Right forelimb (tissue), 1 donor: ENCODE measurements at places on chromosomes 5 and 9.

GRCh38 chr5:94849324-94849723 lies 230.9 kb downstream of the SLF1 start:
- no peak for DNase-seq

DNA sequence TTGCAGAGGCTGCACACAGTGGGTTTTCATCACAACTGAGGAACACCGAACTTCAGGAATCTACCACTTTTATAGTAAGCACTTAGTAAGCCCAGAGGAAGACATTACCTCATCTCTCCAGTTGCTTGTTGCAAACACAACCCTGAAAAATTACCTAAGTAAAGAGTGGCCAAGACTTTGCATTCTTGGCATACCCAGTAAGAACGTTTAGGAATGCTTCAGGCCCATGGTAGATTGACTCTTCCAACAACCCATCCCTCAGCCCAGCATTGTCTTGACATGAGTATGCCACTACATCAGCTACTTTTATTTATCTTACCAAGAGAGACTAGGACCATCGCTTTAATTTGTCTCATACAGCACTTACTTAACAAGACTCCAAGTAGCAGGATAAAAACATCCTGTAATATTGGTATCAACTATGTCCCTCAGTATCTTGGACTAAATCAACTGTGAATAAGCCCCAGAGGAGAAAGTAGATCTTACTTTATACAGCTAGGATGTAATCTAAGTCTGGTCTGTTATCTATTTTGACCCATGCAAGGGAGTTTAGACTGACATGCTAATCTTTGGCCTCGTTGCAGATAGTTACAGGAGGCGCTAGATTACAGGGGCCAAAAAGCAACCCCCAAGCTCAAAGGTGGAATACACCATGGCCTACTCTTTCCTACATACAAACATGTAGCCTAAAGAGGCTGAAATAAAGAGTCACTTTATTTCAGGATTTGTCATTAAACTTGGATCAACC lies 114.9 kb downstream of the INVS start:
- DNase-seq: no peak

GRCh38 chr9:108967916-108968315 lies 33.7 kb downstream of the ABITRAM start:
- DNase-seq: no peak

DNA sequence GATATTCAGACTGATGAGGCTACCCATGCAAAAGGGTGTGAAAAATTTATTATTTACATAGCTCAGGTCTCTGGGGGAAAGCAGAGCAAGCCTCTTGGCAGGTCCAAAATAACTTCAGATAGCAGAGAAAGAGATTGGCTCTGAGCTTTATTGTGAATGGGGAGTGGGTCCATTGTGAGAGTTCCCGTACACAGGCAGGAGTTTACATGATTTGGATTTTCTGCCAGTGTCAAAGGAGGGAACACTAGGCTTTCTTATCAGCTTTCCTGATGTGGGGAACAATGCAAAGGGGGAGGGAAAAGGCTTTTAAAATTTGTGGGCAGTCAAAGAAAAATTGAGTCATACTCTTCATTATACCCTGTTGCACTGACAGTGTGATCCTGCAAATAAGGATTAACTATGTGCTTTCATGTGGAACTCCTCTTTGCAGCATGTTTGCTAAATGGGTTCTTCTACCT lies 615.0 kb upstream of the RIOK2 start:
- no peak for DNase-seq

- no peak for DNase-seq
These were observed 99.6 kb downstream of the SLCO4C1 start for GRCh38 chr5:102196481-102196880.

DNA sequence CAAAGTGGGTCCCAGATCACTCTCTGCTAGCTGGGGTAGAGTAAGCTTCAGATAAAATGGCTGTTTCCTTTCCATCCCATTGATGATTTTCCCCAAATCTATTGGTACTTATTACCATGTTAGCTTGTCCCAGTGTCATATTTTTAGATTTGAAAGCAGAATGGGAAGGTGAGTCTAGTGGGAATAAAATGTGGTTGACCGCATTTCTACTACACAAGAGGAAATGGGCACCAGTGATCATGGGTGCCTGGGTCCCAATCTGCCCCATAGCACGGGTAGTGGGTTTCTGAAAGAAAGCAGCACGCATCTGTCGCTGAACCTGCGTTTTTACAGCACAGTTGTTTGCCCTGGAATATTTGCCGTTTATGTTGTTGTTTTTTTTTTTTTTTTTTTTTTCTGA lies 20.1 kb downstream of the DAPK1 start:
- no peak for DNase-seq

- DNase-seq: no peak
These were observed 12.5 kb downstream of the SEC61B start for GRCh38 chr9:99234618-99235017.

- no peak for DNase-seq
These were observed 80.8 kb downstream of the FAM81B start for GRCh38 chr5:95471942-95472341.

DNA sequence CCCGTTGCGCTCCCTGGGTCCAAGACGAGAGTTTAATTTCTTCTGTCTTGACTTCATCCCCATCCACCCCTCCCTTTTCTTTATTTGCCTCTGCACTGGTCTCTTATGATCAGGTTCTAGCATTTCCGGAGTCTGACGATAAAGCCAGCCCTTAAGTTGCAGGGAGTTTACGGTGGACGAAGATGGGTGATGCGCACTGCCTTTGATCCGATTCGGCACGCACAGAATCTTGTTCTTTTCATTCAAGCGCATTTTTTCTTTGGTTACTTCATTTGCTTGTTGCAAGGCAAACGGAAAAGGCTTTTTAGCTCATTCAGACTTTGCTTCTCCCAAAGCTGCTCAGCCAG lies 488 bp upstream of the MCTP1 start:
- DNase-seq: no peak

GRCh38 chr5:157063776-157064430 lies 5.0 kb upstream of the HAVCR1 start:
- DNase-seq: no peak

DNA sequence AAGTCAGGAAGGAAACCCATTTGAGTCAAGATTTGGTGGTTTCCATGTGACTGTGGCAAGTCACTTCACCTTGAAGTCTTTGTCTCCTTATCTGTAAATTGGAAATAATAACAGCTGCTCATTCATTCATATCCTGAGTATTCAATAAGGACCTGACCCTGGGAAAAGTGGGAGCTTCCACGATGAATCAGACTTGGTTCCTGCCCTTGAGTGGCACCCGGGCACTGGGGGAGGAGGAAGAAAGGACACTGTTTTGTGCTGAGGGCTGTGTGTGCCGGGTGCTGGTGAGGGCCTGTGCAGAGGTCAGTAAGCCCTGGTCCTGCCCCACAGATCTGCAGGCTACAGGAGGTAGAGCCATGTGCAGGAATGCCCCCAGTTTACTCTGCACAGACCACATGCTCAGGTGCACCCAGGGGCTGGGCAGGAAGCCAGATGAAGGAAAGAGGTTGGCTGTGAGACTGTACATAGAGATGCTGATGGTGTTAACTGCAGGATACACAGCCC lies 6.8 kb downstream of the NDST1 start:
- DNase-seq: no peak

- DNase-seq: no peak
These were observed 213.1 kb downstream of the AGTPBP1 start for GRCh38 chr9:85528607-85529006.

- no peak for DNase-seq
These were observed 158.9 kb downstream of the CEMIP2 start for GRCh38 chr9:71609448-71609830.

GRCh38 chr5:76960004-76960625 lies 7.3 kb downstream of the CRHBP start:
- no peak for DNase-seq

DNA sequence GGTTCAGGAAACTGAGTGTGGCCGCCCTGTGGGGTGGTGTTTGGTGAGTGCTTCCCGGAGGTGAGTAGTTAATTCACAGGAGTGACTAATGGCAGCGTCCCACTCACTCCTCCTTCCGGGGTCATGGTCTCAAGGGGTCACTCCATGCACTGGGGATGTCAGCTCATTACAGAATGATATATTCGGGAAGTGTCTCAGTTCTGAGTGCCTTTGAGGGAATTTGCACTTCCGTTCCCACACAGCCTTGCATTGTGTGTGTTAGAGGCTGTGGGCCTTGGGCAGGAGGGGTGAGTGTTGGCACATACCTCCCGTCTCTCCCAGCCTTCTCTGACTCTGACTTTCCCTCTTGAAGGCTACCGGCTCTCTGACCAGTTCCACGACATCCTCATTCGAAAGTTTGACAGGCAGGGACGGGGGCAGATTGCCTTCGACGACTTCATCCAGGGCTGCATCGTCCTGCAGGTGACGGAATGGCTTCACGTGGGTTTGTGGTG lies 10.5 kb upstream of the AHRR start:
- DNase-seq: no peak

DNA sequence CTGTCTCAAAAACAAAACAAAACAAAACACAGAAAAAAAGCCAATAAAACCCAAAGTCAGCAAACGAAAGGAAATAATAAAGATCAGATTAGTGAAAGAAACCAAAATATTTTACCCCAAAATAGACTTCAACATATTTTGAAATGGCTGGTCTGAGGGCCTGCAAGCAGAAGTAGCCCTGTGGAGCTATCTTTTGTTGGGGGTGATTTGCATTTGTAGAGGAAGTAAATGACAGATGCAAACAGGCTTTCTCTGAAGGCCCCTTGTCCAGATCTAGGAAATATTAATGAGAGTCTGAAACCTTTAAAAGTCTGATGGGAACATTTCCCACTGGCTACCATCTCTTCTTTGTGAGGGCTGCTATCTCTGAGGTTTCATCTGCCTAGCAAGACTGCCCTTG lies 74.0 kb downstream of the GCNT4 start:
- DNase-seq: no peak

GRCh38 chr9:125061391-125061790 lies 81.9 kb downstream of the SCAI start:
- no peak for DNase-seq

GRCh38 chr5:118616281-118616680 lies 372.1 kb downstream of the DTWD2 start:
- no peak for DNase-seq

DNA sequence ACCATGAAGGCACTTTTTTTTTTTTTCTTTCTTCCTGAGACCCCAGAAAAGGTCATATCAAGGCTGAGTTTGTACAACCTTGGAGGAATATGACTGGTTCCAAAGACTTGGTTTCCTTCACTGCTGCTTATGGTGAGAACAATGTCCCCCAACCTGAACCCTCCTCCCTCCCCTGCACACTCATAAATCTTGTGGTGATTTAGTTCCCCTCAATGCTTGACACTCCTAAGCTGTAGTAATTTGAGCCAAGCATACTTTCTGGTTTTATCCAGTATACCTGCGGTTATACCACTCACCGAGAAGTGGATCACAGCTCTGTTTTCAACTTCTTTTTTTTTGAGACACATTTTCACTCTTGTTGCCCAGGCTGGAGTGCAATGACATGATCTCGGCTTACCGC lies 149.9 kb upstream of the KLF4 start:
- no peak for DNase-seq

DNA sequence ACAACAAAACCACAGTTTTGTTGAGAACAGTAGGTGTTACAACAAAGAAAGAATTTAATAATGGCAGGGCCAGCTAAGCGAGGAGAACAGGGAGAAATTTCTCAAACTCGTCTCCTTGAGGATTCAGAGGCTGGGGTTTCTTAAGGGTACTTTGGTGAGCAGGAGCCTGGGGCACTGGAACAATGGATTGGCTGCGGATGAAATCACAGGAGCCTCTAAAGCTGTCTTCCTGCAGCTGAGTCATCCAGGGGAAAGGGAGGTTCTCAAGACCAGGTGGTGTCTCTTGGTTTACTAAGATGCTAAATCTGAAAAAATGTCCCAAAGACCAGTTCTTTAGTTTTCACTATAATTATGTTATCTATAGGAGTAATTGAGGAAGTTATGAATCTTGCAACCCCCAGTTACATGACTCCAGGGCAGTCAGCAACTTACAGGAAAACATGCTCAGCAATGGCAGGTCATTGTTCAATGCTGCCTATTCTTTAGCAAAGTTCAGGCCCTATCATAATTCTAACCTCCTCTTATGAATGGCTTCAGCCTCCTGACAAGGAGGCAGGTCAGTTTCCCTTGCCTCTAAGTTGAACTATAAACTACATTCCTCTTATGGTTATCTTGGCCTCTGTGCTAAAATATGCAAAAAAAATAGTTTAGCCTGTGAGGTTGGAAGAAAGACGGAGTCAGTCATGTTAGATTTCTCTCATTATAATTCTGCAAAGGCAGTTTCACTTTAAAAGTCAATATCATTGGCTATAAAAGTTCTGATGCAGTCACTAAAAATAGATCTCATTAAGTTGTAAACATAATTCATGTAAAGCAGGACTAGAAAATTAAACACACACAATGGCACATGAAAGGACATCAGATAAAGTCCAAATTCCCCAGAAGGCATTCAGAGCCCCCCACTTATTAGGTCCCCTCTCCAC lies 63.3 kb upstream of the CKS2 start:
- DNase-seq: no peak

DNA sequence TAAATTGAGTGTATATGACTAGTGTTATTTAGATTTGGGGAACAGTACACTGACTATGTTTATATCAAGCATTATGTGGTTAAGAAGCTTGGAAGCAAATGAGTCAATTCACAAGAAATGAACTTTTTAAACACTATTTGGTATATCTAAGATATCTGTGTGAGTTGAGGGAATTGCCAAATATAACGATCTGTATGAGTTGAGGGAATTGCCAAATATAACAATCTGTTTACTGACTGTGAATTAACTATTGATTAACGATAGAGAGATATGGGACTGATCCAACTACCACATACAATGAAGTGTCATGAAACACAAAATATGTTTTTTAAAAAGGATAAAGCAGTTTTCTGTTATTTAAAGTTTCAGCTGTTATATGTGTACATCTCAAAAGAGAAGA lies 301.4 kb downstream of the TENT4A start:
- DNase-seq: no peak

- no peak for DNase-seq
These were observed 4.8 kb downstream of the HBEGF start for GRCh38 chr5:140341591-140341990.

- no peak for DNase-seq
These were observed 236.9 kb downstream of the SAXO1 start for GRCh38 chr9:18795947-18796671.

GRCh38 chr9:80066931-80067330 lies 495.2 kb downstream of the TLE4 start:
- DNase-seq: no peak

DNA sequence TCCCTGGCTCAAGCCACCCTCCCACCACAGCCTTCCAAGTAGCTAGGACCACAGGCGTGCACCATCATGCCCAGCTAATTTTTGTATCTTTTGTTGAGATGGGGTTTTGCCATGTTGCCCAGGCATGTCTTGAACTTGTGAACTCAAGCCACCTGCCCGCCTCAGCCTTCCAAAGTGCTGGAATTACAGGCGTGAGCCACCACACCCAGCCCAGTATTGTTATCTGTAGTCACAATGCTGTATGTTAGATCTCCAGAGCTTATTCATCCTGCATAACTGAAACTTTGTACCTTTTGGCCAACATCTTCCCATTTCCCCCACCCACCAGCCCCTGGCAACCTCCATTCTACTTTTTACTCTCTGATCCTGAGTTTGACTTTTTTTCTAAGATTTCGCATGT lies 37.5 kb downstream of the CREBRF start:
- DNase-seq: no peak
